ENCODE measurements at places on chromosomes 5 and 9. TPM values are rescaled to one million over a fixed set of nuclear protein-coding genes. Genes with fewer than 3 reads are reported as not detected.

DNA sequence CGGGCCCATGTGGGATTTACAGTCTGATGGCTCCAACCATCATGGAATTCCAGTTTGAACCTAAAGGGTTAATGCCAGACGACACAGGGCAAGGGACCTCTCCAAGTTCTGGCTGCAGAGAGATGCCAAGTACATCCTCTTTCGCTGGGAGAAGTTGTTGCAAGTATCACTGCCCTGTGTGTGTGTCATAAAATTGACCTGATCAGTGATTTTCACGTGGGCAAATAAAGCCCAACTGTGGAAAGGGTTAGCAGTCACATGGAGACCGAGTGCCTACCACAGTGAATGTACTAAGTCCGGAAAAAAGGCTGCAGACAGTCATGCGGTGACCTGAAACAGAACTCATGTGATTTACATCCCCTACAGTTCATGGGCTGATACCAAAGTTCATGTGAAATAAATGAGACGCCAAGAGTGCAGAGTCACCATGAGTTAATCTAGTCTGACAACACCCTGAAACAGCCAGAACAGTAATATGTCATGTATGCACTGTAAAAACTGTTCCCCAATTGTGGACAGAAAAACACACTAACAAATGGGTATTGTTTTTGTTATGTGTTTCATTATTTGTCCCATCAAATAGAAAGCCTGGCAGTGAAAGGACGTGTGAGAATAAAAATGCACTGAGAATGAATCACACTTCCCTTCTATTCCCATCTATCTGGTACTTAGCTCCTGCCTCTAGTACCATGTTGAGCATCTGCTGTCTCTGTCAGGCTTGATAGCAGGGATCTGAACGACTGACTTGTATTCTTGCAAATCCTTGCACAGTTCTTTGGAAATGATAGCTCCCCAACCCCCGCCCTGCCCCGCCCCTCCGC lies 115.7 kb downstream of the SUSD1 start:
- no peak for DNase-seq

DNA sequence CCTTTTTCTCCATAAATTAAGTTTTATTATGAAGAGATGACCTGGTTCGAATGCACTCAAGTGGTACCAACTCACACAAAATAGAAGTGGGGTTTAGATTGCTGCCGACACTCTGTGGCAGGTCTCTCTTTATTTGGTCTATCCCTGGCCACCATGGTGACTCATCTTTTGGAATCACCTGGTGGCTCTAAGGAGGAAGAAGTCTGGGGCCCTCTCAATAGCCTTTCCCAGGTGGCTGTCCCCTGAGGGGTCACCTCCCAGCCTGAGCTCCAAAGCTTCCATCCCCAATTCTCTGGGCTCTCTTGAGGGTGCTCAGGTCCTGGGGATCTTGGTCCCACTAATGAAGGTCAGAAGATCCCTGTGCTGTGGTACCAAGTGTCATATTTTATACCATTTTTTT lies 136.8 kb downstream of the MVB12B start:
- no peak for DNase-seq

- no peak for DNase-seq
Measured at GRCh38 chr5:54993318-54993717, 7.9 kb upstream of the ESM1 start.

GRCh38 chr5:93150311-93151012 lies 430.6 kb downstream of the NR2F1-AS1 start:
- DNase-seq = no peak

DNA sequence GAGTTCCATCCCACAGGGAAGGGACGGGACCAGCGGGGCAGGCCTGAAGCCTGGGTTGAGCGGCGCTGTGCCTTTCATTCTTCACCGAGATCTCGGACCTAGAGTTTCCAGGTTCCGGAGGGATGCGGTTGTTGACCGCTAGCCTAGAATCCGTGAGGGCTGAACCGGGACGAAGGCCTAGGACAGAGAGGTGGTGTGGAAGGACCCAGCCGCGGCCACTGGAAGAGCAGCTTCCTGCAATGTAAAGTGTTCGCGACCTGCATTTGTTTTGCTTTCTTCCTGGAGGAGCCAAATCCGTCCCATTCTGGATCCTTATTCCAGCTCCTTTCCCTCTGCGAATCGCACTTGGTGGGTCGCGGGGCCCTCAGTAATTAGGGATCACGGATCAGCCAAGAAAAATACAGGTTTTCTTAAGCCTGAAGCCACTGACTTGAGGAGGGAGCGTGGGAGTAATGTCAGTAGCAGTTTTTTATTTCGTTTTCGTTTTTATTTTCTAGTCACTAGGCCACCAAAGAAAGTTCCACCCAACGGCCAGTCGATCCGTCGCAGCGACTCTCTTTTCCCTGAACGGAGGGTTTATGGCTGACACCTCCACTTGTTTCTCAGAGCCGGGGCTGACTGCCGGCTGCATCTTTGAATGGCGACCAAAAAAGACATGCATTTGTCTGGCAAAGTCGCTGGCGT lies 48.6 kb downstream of the ANXA2R start:
- peak; percentile 32 for DNase-seq

DNA sequence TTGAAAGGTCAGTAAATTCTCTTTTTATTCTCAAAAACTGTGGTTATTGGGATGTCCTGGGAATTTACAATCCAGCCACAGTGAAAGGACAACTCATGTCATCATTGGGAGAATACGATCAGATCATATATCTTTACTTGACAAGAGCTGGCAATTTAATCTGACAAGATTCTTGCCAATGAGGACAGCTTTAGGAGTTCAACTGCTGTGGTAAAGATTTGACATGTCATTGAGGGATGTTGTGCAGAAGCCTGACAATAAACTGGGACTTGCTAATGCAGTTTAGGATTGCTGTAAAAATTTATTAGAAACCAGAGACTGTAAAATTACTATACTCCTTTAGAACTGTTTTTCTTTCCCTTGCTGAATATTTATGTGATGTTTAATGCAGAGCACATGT lies 1131.0 kb downstream of the MAT2B start:
- DNase-seq = no peak

DNA sequence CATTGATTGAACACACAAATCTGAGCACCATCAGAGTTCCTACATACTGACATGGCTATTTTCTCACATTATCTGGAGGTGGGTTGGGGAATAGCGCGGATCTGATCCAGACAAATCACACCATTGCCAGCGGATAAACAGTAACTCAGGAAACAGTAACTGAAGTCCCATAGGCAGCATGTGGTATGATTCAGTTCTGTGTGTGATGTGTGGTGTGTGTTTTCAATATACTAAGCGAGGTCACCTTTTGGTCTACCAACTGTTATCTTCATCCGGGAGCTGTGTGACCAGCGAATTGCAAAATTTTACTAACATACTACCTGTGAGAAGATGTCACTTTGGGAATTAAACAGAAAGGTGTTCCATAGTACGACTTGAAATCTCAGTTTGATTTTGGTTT lies 50.1 kb downstream of the PKD2L2 start:
- DNase-seq = no peak

Gene RANBP6
- total RNA-seq = 19.1 TPM

Gene LECT2
- not detected for total RNA-seq

Gene ADGRV1
- 55.4 TPM for total RNA-seq

Gene PLEKHG4B
- total RNA-seq = 44.3 TPM

Gene ZNF883
- 10.7 TPM for total RNA-seq

Gene PIK3R1
- 10.6 TPM for total RNA-seq

Data from H9 (cell line).